ENCODE measurements at places on chromosomes 12 and 14.

DNA sequence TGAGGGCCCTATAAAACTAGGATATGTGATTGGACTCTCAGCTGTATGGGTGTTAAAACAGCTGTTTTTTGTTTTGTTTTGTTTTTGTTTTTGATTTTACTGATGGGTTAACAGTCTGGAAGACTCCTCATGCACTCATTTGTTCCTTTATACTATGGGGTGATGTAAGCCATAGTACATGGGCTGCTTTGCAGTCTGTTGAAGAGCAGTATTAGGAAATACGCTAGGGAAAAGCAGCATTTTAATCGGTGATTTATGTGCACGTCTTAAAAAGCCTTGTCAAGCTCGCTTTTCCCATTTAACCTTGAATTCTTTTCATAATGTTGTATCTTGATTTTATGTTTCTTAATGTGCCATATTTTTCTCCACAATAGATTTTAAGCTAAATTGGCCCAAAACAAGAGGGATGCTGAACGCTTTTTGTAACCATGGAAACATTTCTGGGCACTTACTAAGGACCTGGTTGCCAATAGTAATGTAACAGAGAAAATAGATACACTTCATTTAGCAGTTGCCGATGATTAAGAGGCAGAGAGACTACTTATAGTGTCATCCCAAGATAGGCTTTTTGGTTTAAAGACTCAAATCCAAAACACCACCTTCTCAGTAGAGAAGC is 244.0 kb downstream of the SNAPC1 start:
- no peak for DNase-seq

DNA sequence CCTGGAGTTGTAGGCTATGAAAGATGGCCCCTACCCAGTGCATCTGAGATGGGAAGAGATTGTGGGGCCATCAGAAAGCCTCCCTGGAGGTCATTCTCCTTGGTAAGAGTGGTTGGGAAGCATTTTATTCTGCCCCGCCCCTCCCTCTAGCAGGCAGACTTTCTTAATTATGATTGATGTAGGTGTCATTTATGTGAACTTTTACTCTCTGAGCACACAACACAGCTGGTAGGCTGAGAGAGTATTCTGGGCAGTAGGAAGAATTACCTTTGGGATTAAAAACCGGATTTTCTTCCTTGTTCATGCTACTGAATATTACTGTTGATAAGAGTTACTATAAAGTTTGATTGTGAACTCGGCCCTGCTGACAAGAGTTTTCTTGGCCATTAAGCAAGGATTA is 266.8 kb downstream of the TTC6 start:
- DNase-seq = no peak

GRCh38 chr12:9741726-9742125 is 8.8 kb upstream of the CLECL1 start:
- no peak for DNase-seq

DNA sequence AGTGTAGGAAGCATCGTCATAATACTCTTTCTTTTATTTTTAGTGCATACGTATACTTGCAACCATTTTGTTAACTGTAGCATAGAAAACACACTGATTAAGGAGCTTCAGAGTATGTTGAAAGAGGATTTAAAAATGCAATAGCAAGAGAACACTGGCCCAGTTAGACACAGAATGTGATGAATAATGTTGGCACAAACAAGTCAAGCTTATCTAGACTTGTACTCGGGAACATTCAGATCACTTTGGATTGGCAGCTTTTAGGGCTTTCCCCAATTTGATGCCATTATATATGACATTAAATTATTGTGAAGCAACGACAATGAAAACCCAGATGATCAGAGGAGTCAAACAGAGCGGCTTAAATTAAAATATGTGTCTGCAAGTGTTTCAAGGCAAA is 468.1 kb downstream of the PRKD1 start:
- no peak for DNase-seq

GRCh38 chr14:34733245-34733644 is 18.9 kb upstream of the CFL2 start:
- DNase-seq = no peak

GRCh38 chr12:57614178-57614947 is 3.1 kb downstream of the ARHGEF25 start:
- no peak for DNase-seq

DNA sequence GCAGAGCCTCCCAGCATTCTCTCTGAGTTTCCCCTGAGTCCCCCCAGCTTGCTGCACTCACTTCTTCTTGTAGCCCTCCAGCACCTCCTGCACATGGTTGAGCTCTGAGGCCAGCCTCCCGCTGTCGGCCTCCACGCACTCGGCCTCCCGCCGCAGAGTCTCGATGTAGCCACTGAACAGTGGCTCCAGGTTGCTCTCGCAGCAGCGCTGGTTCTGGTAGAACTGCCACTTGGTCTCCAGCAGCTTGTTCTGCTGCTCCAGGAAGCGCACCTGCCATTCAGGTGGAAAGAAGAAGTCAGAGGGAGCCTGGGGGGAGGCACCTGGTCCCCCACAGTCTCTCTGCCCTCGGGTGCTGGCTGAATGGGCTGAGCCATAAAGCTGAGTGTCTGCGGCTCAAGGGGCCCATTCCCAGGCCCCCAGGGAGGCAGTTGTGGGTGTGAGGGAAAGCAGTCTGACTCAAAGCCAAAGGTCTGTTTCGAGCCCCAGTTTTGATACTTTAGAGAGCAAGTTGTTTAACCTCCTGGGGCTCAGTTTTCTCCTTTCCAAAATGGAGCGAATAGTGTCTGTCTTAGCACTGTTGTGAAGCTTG is 2.3 kb downstream of the KRT85 start:
- no peak for DNase-seq

DNA sequence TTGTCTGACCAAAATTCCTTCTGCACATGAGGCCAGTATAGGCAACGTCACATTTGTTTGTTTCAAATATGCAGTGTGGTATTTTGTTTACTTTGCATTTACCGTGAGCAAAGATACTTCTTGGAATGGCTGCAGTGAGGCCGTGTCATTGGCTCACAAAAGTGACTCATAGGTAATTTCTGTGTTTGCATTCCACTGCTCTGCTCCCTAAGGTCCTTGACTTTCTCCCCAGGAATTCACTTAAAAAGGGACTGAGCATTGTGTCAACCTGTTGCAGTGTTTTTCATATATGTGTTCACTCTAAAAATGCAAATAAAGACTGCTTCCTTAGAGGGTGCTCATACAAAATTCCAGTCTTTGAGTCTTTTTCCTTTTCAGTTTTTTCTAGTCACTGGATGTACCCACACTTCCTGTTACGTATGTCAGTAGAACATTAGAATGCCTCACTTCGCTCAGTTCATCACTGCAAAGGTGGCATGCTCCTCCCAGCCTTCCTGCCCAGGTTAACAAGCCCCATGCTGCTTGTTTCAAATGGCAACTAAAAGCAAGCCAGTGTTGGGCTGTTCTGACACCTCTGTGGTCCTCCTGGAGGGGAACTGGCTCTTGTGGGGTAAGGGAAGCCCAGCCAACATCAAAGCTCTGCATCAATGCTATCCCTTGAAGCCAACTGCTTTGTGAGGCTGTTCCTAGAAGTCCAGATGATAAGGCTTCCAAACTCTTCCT is 9.1 kb downstream of the C12orf76 start:
- no peak for DNase-seq

- no peak for DNase-seq
Observed at GRCh38 chr12:120327593-120327992, at the start of gene PLA2G1B. TSS of gene PLA2G1B (minus strand) at chr12:120327779. CDS start at chr12:120327753, 26 bp downstream.

GRCh38 chr14:92362781-92363235 is 39.8 kb downstream of the SLC24A4 start:
- DNase-seq = no peak

DNA sequence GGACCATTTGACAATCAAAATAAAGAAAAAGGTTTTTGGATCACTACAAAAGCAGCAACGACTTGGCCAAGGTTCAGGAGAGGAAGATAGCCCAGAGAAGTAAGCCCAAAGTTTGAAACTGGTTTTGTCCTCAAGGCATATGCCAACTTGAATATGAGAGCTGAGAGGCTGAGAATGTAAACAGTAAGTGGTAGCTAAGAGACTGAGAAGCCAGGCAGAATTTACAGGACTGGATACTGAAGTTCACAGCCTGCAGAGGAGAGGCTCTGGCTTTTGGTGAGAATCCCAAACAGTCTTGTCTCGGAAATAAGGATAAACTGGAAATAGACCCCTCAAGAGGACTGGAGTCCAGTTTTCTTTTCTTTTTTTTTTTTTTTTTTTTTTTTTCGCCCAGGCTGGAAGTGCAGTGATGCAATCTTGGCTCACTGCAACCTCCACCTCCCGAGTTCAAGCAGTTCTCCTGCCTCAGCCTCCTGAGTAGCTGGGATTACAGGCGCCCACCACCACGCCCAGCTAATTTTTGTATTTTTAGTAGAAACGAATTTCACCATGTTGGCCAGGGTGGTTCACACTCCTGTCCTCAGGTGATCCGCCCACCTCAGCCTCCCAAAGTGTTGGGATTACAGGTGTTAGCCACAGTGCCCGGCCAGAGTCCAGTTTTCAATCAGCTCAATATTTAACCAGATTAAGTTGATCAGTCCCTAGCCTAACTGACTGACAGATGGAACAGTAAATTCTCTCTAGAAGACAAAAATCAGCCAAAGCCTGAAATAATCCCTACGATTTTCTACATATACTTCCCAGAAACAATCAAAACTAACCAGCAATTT is 82.6 kb upstream of the COCH start:
- no peak for DNase-seq

DNA sequence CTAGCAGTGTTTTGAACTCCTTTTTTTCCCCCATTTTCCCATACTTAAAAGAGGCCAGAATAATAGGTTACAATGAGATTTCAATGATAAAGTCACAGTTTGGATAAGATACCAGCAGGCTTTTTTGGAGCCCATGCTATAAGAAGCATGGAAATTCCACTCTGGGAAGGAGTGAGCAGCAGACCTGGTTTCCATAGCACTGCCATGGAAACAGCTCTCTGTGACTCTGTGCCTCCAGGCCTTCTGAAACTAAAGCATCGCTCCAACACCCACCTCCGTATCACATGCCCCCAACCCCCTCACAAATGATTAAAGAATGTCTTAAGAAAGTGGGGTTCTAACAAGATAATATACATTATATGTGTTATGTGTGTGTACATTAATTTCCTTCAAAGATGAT is 165.0 kb downstream of the GRIN2B start:
- DNase-seq = no peak

- DNase-seq = no peak
Observed at GRCh38 chr12:1509413-1510052, 84.8 kb downstream of the FBXL14 start.

- DNase-seq = no peak
Observed at GRCh38 chr12:115374480-115375185, 690.7 kb upstream of the TBX3 start.

GRCh38 chr12:111174251-111174960 is 194.5 kb downstream of the PHETA1 start:
- DNase-seq = no peak

DNA sequence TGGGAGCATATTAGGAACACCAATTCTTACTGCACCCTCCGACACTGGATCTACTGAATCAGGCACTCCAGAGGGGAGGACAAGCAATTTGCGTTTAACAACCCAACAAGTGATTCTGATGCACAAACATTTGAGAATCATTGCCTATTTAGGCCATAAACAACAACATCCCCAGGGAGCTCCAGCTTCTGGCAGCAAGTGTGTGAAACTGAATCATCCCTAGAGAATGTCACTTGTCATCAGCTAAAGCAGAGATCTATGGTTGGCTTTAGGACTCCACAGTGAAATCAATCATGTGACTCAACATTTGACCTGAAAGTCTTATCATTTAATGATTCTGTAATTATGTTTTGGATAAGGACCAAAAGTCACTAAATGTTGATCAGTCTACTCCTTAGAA is 505.0 kb upstream of the FLRT2 start:
- no peak for DNase-seq

DNA sequence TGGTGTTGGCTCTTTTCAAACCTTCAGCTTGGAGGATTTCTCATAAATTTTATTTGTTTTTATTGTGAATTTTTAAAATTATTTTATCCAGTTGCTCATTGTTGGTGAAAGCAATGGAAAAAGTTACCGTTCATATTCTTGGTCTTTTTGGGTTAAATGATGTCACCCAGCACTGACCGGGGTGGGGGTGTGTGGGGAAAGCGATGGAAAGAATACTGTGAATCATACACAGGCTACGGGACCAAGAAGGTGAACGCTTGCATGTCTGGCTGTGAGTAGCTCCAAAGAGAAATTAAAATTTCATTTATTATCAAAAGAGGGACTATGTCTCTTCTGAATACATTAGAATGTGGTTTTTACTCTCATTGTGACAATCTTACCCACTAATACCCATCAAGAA is 430.1 kb downstream of the AEBP2 start:
- DNase-seq = no peak

GRCh38 chr14:89053303-89053702 is 228.9 kb downstream of the TTC8 start:
- DNase-seq = no peak

DNA sequence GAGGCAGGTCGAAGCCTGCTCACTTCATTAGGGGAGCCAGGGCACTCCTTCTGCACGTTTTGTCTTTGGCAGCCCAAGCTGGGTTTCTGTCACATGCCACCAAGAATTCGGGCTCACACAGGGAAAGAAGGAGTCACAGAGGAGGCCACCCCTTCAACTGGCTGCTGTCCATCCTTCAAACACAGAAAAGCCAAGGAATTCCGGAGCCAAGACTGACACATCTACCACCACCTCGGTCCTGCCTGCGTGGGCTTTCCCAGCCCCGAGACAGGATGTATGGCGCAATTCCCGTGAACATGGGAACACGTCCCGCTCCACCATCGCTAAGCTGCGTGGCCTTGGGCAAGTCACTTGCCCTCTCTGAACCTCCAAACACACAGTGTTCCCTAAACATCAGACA is 70.4 kb downstream of the NCOR2 start:
- no peak for DNase-seq

DNA sequence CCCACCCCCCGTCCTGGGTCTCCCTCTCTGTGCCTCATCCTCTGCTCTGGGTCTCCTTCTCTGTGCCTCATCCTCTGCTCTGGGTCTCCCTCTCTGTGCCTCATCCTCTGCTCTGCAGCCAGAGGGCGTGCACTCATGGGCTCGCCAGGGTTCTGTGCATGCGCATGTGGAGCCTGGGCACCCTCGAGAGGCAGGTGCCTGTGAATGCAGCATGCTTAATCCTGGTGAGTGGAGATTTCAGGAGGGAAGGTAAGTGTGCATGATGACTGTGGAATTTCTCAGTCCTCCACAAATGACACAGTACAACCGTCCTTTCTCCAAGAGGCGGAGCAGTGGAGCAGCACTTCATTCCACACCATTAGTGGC is 65.2 kb downstream of the EP400 start:
- DNase-seq = no peak

- DNase-seq = no peak
Observed at GRCh38 chr12:5478081-5478706, 46.3 kb downstream of the NTF3 start.

DNA sequence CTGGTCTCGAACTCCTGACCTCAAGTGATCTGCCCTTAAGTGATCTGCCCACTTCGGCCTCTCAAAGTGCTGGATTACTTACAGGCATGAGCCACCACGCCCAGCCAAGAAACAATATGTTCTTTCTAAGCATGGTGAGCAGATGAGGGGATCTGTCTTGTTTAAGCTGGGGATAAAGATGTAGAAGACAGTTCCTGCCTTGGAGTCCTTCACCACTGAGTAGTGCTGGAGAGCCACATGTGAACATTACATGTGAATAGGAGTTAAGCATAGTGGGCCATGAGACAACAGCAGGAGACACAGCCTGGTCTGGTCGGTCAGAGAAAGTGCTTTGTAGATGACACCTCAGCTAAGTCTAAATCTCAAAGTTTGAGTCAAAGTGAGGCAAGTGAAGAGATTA is 26.0 kb downstream of the TMBIM6 start:
- no peak for DNase-seq

GRCh38 chr12:123532808-123533649 is 490 bp downstream of the RILPL1 start:
- DNase-seq = no peak

- DNase-seq = no peak
Observed at GRCh38 chr12:60803147-60803546, 1207.3 kb downstream of the SLC16A7 start.

GRCh38 chr12:15155271-15155670 is 65.9 kb downstream of the RERG start:
- no peak for DNase-seq

All from NCI-H187 treated with DMSO at 0.1 percent for 48 hours (cell line).